ENCODE measurements at places on chromosomes 7 and 10.

- DNase-seq: no peak
Observed at GRCh38 chr7:12719981-12720865, 32.8 kb downstream of the ARL4A start.

GRCh38 chr10:17460756-17461155 lies 6.4 kb upstream of the ST8SIA6 start:
- DNase-seq: no peak

GRCh38 chr10:52064084-52064845 lies 249.8 kb upstream of the DKK1 start:
- no peak for DNase-seq

DNA sequence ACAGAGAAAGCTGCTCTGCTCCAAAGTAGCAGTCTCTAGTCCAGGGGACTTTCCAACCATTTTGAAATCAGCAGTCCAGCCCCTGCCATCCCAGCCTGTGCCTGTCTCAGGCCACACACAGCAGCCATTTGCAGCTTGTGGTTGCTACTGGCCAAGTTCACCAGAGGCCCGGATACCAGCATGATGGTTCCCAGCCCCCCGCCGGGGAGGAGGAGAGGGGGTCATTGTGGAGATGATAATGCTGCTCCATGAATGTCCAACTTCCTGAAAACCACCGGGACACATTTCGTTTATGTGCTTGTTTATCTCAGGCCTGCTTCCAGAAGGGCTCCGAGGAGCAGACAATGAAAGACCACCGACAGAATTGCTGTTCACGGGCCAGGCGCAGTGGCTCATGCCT lies 160.0 kb downstream of the UBE2H start:
- DNase-seq: no peak

DNA sequence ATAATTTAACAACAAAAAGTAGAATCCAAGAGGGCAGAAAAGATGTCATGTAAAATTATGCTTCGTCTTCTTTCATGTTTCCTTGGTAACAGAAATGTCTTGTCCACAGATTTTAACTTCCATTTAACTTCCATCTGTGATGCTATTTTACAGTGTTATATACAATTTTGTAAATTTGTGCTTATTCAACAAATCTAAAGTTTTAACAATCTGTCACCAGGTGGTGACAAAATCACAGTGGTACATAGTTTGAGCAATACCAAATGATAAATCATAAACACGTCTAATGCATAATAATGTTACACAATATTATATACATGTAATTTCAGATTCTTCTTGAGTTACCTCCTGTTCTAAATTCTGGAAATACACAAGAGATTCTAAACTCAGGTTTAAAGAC lies 784.4 kb upstream of the CELF2 start:
- no peak for DNase-seq

GRCh38 chr7:1106063-1106792 lies 18.3 kb downstream of the GPER1 start:
- DNase-seq: no peak

DNA sequence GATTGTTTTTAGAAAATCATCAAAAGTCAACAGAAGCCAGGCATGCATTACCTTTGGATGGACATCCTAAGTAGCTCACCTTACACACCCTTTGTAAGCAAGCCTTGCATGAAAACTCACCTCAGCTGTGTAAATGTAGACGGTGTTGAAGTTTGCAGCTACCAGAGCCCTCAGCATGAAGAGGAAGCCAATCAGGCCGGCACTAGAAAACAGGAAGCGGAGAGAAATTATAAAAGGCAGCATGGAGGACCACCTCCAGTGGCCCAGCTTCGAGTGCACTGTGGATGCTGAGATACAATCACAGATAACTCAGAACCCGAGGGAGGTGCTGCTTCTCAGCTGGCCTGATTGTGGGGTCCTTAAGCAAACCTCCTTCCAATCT lies 75.3 kb downstream of the SVOPL start:
- DNase-seq: no peak

GRCh38 chr7:121156825-121157224 lies 168.3 kb downstream of the CPED1 start:
- DNase-seq: no peak

GRCh38 chr7:66237906-66238772 lies 33.0 kb downstream of the TPST1 start:
- DNase-seq: no peak

GRCh38 chr7:159013181-159013690 lies 131.4 kb downstream of the VIPR2 start:
- DNase-seq: no peak

GRCh38 chr10:49135575-49136313 lies 1.9 kb upstream of the FAM170B start:
- no peak for DNase-seq

DNA sequence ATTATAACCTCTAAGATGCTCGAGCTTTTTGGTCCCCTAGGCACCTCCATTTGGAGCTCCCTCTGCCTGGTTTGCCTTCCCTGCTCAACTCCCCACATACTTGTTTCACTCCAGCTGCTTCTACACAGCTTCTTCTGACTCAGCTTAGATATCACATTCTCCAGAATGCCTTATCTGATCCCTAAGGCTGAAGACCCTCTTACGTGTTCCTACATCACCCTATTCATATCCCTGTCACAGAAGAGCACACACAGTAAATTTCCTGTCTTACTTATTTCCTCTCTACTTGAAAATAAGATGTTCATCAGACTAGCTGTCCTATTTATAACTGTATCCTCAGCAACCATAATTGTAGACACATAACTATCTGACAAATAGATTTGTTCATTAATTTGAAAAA lies 61.3 kb upstream of the RNF148 start:
- DNase-seq: no peak

GRCh38 chr7:128025380-128025779 lies 5.9 kb downstream of the LRRC4 start:
- DNase-seq: no peak

GRCh38 chr7:70408891-70409290 lies 723.1 kb upstream of the GALNT17 start:
- DNase-seq: no peak

DNA sequence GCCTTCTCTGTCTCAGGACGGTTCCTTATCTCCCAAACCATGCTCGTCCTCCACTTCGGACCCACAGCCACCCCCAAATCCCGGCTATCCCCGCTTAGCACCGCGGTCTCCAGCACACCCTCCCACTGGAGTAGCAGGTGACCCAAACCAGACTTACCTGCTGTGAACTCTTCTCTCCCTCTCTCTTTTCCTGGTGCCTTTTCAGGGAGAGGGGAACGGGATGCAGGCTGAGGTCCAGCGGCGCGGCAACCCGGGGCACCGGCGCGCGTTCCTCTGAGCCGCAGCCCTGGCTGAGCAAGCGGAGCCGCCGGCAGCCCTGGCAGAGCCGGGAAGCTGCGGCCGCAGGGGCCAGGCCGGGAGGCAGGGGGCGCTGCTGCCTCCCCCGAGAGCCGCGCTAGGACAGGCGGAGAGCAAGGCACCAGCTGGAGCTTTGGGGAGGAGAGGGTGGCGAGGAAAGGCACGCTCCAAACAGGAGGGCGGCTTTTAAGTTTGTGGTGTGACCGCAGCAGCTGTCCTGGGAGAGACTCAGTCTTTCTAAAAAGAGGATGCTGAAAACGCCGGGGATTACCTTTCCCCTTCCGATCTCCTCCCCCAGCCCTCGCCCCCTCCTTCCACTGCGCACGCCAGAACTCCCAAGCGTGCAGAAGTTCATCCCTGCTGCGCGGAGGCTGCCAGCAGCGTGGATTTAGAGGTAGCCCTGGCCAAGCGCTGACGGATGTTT lies at the start of gene SEMA3D:
Gene SEMA3D, minus strand, starts transcription at position 536 of the 721 bp plus-strand sequence. CDS start 65,165 bp downstream, outside the sequence.
- DNase-seq: peak; percentile 34

DNA sequence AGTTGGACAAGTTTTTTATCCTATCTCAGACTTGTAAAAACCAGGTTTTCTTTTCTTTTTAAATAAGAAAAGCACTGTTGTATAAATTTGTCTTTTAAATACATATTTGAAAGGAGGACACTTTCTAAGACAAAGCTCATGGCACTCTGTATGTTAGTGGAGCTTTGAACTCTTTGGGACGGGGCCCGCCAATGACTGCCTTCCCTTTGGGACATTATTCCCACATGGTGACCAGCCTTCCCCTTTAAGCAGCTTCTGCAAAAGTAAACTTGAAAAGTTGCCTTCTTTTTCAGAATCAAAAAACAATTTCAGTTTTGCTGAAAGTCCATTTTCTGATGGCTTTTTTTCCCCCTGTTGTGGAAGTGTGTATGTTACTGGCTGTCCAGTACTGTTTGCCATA lies 1.8 kb downstream of the CUX1 start:
- no peak for DNase-seq

DNA sequence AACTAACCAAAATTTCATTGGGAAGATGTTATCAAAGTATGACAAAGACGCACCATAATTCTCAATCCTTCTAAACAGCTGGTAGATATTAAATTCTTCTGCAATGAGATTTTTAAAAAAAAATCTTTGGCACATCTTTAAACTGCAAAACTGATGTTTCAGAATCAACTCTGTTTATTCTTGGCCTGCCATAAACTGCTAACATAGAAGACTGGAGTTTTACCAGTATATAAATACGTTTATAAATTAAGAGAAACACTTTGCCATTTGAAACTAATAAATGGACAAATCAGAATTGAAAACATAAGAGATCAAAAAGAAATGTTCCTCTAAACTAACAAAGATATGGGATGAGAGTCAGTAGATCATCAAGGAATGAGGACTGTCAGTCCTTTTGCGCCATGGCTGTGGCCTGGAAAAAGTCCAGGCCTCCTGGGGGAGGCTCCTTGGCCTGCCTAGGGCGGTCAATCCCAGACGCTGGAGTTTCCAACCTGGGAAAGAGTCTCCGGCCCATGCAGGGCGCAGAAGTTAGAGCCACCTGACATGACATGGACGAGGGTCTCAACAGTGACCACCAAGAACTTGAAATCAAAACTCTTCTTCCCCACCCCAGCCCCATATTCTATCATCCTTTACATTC lies 34.2 kb upstream of the NEBL start:
- no peak for DNase-seq

DNA sequence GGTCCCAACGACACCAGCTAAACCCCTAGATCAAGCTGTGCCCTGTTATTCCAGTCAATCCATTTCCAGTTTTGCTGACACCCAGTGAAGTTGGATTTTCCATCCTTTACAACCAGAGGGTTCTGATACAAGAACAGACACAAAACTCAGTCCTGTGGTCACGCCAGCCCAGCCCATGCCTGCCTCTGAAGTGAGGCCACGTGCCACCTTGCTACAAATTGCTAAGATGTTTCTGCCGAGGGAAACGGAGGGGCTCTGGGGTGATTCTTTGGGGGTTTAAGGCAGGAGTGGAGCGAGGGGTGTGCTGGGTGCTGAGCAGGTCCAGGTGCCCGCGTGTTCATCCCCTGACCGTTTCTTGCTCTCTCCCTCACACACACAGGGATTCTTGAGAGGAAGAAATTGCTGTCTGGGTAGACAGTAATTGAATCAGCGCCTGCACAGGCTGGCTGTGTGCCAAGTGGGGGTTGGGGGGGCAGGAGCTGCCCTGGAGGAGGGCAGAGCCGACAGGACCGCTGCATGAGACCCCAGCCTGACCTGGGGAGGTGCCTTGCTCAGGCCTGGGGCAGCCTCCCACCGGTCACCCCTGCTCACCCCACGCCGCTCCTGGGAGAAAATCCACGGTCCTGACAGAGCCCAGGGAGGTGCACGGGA lies 38.1 kb downstream of the ADAP1 start:
- no peak for DNase-seq

DNA sequence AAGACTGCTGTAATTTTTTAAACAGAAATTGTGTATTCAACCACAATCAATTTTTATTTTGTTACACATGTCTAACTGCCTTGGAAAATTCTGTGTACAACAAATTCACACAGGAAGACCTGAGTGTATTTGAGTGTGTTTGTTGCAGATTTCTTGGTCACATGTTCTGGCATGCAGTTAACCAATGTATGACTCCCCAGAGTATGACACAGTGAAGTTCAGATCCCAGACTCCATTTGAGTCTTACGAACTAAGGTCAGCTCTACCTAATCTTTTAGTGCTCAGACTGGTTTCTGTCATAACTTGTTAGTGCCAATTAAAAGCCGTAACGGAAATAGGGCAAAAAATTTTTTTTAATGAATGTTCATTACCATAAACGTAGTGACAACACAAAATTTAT lies 5.8 kb downstream of the GNAI1 start:
- DNase-seq: no peak

DNA sequence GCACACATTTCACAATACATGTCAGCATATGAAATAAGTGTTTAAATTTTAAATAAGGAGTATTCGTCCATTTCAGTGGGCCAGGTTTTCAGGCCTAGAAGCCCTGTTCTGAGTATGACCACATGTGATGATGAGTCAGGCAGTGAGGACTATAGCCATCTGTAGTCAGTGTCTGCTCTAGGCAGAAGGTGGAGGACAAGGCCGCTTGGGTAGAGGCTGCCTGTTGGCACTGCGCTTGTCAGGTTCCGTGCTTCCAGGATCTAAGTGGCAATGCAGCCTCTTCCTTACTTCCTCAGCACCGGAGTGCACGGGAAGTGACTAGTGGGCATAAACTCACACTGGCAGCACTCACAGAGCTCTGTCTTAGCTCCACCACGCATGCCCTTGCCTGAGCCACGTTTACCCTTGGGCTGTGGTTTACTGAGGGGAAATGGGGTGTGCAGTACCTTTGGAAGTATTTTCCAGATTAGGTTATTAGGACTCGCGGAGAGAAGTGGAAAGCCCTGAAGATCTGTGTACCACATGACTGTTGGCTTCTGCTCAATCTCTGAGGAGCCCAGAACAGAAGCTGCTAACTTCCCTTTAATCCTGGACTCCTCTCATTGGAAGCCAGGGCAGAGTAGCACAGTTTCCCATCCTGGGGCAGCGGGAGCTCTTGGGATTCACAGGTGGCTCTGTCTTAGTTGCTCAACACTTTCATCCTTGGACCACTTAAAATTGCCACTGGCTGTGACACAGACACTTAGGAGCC lies 87.5 kb upstream of the GJD4 start:
- no peak for DNase-seq

- no peak for DNase-seq
Observed at GRCh38 chr7:155618708-155619633, 25.5 kb upstream of the RBM33 start.

DNA sequence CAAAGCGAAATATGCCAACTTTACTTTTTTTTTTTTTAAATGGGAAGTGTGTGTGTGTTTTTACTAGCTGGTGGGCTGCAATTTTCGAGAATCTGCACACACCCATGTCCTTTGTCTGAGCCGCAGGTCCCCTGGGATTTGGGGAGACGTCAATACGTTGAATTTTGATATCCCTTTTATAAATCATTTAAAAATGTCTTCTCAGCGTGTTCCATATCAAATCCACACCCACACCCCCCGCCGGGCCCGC lies 404 bp upstream of the FMC1 start:
- no peak for DNase-seq

DNA sequence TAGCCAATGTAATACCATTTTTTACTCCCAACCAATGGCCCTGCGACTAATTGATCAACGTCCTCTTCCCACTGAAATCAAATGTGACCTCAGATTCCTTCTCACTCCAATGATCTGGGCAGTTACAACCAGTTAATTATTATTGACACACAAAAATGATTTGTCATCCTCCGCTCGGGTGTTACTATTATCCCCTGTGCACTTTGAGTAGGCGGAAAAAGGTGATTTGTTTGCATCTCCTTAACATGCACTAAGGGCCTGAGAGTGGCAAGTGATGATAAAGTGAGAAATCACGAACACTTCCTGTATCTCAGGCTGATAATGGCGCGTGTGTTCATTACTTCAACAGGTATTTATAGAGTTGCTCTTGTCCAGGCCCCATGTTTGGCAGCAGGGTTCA lies 40.9 kb upstream of the PNLIP start:
- no peak for DNase-seq

GRCh38 chr7:27242555-27243339 lies at the start of gene EVX1:
Gene EVX1, plus strand, starts transcription at chr7:27242802. Its CDS starts 229 bp downstream, at chr7:27243031.
- peak; percentile 74 for DNase-seq

Data from activated T-cell treated with anti-CD3 and anti-CD28 coated beads, Interleukin-2, amount 50 U/mL, for 72 hours (primary cell).